ENCODE measurements at places on chromosomes 1 and 21.

GRCh38 chr1:72932025-72932424 is 649.7 kb upstream of the NEGR1 start:
- DNase-seq = no peak

DNA sequence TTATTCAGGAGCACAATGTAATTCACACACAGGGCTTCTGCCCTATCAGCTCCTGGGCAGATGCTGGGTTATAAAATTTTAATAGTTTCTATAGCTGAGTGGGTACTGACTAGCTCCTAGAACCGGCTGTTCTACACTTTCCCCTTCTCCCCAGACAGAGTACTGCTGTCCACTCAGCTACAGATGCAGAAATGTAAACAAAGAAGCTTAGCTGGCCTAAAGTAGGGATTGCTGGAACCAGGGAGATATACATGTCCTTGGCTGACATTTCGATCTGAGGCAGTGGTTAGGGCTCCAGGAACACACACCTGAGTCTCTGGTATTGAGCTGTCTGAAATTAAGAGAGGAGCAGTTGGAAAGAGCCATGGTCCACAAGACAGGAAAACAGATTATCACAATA is 211.5 kb upstream of the USP24 start:
- DNase-seq = no peak

- no peak for DNase-seq
Measured at GRCh38 chr1:60430375-60430774, 356.8 kb upstream of the C1orf87 start.

DNA sequence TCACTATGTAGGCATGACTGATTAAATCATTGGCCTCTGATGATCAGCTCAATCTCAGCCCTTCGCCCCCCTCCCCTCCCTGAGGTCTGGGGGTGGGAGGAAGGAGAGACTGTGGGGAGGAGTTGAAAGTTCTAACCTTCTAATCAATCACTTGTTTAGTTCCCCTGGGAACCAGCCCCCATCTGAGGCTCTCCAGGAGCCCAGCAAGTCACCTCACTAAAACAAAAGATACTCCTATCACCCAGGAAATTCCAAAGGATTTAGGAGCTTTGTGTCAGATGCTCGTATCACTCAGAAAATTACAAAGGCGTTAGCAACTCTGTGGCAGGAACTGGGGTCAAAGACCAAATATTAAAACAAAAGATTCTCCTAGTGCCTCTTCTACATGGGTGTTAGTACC is 21.6 kb downstream of the SYF2 start:
- DNase-seq = no peak

DNA sequence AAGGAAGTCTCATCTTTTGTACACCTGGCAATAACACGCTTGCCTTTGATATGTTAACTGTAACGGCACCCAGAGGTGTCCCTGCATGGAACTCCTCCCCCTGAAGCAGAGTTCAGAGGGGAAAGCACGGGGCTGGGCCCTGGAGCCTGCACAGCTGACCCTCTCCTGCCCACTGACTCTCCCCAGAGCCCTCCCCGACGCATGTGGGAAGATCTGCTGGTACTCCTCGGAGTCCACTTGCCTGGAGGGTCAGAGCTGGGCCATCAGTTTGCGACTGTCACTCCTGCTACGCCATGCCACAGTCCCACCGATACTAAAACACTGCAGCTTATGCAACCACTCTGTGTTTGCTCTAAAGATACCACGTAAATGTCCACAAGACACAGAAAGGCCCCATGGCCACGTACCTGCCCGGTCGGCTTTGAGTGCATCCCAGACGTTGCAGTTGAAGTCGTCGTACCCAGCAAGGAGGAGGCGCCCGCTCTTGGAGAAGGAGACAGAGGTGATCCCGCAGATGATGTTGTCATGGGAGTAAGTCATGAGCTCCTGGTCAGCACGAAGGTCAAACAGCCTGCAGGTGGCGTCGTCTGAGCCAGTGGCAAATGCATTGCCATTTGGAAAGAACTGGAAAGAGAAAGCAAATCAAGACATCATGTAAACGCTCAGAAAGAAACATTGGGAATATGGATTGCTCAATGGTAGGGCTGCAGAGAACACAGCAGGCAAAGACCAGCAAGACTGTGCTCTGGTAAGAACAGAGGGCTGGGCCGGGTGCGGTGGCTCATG is 10.6 kb upstream of the NADK start:
- DNase-seq = no peak

DNA sequence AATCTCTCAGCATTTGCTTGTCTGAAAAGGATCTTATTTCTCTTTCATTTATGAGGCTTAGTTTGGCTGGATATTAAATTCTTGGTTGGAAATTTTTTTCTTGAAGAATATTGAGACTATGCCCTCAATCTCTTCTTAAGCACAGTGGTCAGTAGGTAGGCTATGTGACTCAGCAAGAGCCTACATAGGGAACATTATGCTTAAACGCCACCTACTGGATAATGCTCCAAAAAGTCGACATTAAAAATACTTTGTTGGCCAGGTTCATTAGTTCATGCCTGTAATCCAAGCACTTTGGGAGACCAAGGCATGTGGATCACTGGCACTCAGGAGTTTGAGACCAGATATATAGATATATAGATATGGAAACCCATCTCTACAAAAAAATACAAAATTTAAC is 678.0 kb upstream of the USP24 start:
- no peak for DNase-seq

Data from CD4-positive, alpha-beta T cell treated with Interleukin-15 for 4 hours (primary cell).